ENCODE measurements at places on chromosomes 16 and 17. TPM values are rescaled to one million over a fixed set of nuclear protein-coding genes. Genes with fewer than 3 reads are reported as not detected.

The KRTAP1-1 gene
- polyA plus RNA-seq, result not detected

The CCL11 gene
- 12.4 TPM for polyA plus RNA-seq

The CCL2 gene
- 21.9 TPM for polyA plus RNA-seq

The MED1 gene
- polyA plus RNA-seq, result 27.5 TPM

The MAPT gene
- polyA plus RNA-seq, result not detected

The OSGIN1 gene
- polyA plus RNA-seq, result 64.6 TPM

The SNAI3 gene
- polyA plus RNA-seq, result 1.0 TPM

The HYDIN gene
- not detected for polyA plus RNA-seq

The MYOCD gene
- 3.1 TPM for polyA plus RNA-seq

The NLRC3 gene
- polyA plus RNA-seq, result 0.82 TPM

The ADAP2 gene
- polyA plus RNA-seq, result 6.1 TPM

The DNAH3 gene
- 0.67 TPM for polyA plus RNA-seq

The MPO gene
- 1.1 TPM for polyA plus RNA-seq

The CCL17 gene
- polyA plus RNA-seq, result not detected

The MAF gene
- polyA plus RNA-seq, result 59.5 TPM

The HAS3 gene
- polyA plus RNA-seq, result 0.80 TPM

The SYT17 gene
- polyA plus RNA-seq, result 4.1 TPM

The EMP2 gene
- 2.2 TPM for polyA plus RNA-seq

The SEBOX gene
- polyA plus RNA-seq, result not detected

The TP53TG3C gene
- not detected for polyA plus RNA-seq

The C17orf50 gene
- not detected for polyA plus RNA-seq

The NCOR1 gene
- polyA plus RNA-seq, result 69.3 TPM

The NOD2 gene
- 0.58 TPM for polyA plus RNA-seq

The KRT24 gene
- polyA plus RNA-seq, result not detected

The NXPH3 gene
- polyA plus RNA-seq, result not detected

The OTOP3 gene
- polyA plus RNA-seq, result 35.7 TPM

The STX1B gene
- polyA plus RNA-seq, result 1.5 TPM

The PPY gene
- not detected for polyA plus RNA-seq

The STXBP4 gene
- 4.5 TPM for polyA plus RNA-seq

The SLC16A13 gene
- 1.9 TPM for polyA plus RNA-seq

The ACSM3 gene
- polyA plus RNA-seq, result 1.8 TPM
